ENCODE measurements at places on chromosomes 1 and 21.

GRCh38 chr1:206685334-206685768, 646 bp downstream of the MAPKAPK2 start:
- no peak for DNase-seq

DNA sequence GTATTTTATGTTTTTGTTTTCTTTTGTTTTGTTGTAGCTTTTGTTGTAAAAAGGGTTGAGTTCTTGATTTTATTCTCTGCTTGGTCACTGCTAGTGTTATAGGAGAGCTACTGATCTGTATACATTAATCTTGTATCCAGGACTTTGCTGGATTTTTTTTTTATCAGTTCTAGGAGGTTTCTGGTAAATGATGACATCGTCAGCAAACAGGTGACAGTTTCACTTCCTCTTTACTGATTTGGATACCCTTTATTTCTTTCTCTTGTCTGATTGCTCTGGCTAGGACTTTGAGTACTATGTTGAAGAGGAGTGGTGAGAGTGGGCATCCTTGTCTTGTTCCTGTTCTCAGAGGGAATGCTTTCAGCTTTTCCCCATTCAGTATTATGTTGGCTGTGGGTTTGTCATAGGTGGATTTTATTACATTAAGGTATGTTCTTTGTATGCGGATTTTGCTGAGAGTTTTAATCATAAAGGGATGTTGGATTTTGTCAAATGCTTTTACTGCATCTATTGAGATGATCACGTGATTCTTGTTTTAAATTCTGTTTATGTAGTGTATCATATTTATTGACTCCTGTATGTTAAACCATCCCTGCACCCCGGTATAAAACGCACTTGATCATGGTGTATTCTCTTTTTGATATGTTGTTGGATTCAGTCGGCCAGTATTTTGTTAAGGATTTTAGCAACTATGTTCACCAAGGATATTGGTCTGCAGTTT, 905.7 kb downstream of the LTN1 start:
- DNase-seq, result no peak

DNA sequence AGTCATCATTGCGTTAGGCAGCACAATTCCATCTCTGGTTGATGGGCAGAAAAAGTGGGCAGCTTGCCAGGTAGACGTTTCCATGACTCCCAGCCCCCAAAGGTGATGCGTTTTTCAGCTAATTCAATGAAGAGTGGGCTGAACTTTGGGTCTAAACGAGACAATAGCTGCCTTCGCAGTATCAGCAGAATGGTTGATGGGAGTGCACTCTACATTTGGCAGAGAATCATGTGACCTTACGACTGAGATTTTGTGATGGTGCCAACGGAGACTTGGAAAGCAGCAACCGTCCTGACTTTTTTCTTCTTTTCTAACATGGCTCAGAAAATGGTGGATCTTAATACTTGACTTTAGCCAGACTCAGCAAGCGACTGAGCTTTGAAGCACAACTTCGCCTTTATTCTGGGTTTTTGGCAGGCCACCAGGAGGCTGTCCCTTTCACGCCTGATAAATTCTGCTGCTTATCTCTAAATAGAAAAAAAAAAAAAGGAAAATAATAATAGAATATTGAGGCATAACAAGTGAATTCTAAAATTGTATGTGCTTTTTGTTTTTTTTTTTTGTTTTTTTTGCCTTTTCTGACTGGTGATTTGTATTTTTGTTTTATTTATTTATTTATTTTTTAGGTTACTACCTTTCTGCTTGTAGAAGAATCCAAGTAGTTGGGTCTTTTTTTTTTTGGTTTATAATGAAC, 804.8 kb downstream of the USP25 start:
- DNase-seq, result no peak

- peak; percentile 57 for DNase-seq
These were observed 106.7 kb downstream of the HIVEP3 start for GRCh38 chr1:41812051-41812450.

DNA sequence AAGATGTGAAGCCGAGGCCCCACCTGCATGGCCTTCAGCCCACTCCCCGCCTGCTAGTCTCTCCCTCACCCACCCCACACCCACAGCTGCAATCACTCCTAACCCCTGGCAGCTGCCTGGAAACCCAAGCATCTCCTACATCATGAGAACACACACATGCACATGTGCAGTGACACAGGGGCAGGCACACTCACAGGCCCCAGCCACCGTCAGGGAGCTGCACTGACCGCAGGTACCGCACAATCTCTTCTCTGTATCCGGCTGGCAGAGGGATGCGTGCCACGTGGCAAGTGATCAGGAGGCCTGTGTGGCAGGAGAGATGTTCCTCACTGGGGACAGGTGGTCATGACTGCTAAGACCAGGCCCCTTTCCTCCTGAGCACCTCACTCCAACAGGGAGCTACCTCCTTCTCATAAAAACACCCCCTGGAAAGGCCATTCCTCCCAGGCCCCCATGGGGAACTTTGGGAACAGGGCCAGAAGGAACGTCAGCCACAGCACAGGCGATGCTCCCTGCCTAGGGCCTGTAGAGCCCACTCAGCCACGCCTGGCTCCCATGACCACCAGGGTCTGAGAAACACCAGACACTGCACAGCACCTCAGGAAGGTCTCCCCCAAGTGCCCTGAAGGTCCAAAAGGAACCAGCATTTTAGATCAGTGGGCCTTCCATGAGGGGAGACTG, 6.0 kb downstream of the LSS start:
- no peak for DNase-seq

DNA sequence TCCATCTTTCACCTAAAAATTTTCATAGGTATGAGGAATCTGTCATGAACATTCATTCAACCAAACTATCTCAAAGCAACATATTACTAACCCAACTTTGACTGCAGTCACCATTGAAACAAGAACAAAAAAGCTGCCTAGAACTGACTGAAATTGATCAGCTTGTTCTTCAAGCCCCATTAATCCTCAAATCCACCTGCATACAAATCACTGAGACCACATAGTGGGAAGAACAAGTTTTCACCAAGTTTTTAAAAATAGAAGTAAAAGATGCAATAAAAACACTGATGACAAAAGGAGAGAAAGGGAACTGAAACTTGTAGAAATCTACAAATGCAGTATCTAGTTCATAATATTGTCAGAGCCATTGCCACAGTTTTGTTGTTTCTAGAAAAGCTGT, 6.1 kb downstream of the SORT1 start:
- no peak for DNase-seq

- no peak for DNase-seq
These were observed 19.7 kb downstream of the VASH2 start for GRCh38 chr1:212970085-212970484.

GRCh38 chr1:8417625-8418024, 99.7 kb downstream of the SLC45A1 start:
- no peak for DNase-seq

DNA sequence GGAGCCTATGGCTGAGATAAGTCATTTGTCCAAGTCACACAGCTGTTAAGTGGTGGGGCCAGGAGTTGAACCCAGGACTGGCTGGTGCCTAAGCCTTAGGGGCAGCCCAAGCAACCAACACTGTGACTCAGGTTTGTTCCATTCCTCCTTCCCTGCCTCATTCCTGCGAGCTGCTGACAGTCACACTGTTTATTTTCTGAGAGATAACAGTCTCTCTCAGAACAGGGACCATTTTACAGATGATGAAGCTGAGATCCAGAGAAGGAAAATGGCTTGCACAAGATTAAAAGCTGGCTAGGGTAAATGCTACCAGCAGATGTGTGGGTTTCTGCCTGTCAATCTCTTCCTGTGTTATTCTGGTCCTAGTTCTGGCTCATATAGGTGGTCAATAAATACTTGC, 24.3 kb upstream of the TCEA3 start:
- DNase-seq, result no peak

- DNase-seq, result no peak
These were observed 46.2 kb downstream of the DYRK1A start for GRCh38 chr21:37412603-37413360.

DNA sequence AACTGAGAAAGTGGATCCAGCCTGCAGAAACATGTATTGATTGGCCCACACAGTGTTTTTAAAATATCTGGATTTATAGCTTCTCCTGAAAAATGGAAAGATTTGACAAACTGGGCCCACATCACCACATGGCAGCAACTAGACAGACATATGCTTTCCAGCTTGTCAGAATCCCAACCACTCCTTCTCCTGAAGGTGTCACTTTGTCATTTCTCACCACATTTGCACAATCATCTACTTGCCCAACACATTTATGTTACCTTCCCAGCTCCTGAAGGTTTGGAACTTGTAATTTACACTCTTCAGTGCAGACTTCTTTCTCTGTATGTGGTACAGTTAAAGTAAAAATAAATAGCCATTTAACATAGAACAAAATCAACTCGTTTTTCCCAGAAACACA, 126.1 kb upstream of the KIAA1614 start:
- no peak for DNase-seq
